Naive thymus-derived CD4-positive, alpha-beta T cell (primary cell): ENCODE measurements at places on chromosomes 1 and 21. TPM values are rescaled to one million over a fixed set of nuclear protein-coding genes. Genes with fewer than 3 reads are reported as not detected.
A peak's percentile ranks its signal among the peaks of the same experiment; 100 is the strongest.

Gene KCNJ10
- total RNA-seq: not detected

Gene RXFP4
- total RNA-seq: not detected

Gene CMPK1
- total RNA-seq: 134 TPM

Gene S100A7A
- not detected for total RNA-seq

Gene INSRR
- 0.43 and 0.63 TPM in 2 replicates for total RNA-seq

Gene ANGPTL3
- not detected in 2 replicates for total RNA-seq

DNA sequence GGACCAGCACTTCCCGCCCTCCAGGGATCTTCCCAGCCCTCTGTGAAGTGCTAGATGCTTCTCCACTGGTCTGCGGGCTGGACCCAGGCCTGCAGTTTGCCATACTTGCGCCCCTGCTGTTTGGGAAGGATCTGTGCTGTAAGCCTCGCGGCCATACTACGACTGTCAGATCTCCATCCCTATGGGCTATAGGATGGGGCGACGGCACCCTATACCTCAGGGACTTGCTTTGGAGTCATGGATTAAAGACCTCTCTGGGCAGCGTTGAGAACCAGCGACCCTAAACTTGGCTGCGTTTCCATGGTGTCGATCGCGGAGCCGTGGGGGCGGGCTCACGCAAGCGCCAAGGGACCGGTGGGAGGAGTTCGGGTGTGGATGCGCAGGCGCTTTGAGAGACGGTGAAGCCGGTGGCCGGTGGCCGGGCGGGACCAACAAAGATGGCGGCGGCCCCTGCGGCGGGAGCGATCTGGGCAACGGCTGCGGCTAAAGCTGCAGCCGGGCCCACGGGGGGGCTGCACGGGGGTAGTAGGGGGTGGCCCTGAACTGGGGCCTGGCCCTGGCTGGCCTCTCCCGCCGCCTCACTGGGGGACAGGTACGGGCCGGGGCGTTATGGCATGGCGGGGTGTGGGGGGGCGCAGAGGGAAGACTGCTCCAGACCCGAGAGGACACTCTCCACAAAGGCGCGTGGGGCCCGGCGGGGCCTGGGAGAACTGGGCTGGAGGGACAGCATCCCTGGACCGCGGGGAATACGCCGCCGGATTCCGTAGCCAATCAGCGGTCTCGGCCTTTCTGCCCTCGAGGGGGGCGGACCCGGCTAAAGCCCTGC is at the start of gene USP21:
USP21 (plus strand) TSS at position 414 of the 826 bp plus-strand sequence. CDS start 1,141 bp downstream, outside the sequence.
- peak within 1 kb of the TSS; percentile 84 for H3K27ac ChIP-seq
- H3K27me3 ChIP-seq: no peaks in the 10 kb centered on the region
- peak within 1 kb of the TSS; percentile 68 for H3K4me3 ChIP-seq
- H3K36me3 ChIP-seq: peaks cover 58% of the 10 kb centered on the region
- peaks cover 34% of the 10 kb centered on the region for H3K4me1 ChIP-seq

DNA sequence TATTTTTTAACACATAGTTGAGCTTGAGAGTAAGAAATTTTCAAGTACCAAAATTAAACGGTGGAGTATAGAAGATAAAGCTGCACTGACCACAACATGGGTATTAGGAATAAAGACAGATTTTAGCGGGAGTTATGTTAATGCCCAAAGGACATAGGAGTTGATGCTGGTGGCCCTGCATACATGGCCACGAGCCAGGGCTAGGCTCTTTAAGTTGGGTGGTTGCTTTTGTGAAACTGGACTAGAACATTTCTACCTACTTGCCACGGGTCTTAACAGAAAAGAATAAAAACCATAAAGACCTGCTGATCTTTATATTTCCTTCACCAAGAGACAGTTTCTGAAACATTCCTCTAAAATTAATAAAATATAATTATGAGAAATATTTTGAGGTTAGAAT is 14.9 kb downstream of the EDEM3 start:
- H3K27ac ChIP-seq: no peak overlapping the region
- DNase-seq: no peak
- H3K4me1 ChIP-seq: peaks cover 19% of the 10 kb centered on the region
- H3K36me3 ChIP-seq: no peaks in the 10 kb centered on the region
- no peaks in the 10 kb centered on the region for H3K27me3 ChIP-seq

GRCh38 chr1:178560871-178561376 is 48.0 kb downstream of the TEX35 start:
- DNase-seq: no peak
- H3K27me3 ChIP-seq: no peaks in the 10 kb centered on the region
- no peaks in the 10 kb centered on the region for H3K4me1 ChIP-seq
- no peak overlapping the region for H3K27ac ChIP-seq
- no peaks in the 10 kb centered on the region for H3K36me3 ChIP-seq
- no peak overlapping the region for H3K4me3 ChIP-seq

DNA sequence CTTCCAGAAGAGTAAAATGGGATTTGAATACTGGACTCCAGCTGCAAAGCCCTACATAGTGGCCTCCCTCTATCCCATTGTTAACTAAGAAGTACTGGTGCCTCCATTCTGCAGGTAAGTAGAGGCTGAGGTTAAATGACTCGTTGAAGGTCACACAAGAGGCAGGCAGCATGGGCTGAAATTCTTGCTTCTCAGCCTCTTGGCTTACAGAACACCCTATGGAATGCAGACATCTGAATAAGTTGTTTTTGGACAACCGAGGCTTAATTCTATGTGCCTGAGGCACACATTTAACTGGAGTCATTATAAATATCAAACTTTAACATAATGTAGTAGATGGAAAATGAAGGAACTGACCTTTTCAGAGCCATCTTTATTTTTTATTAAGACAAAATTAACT is 5.7 kb downstream of the DNAJC11 start:
- H3K27me3 ChIP-seq: no peaks in the 10 kb centered on the region
- no peak overlapping the region for H3K4me3 ChIP-seq
- no peaks in the 10 kb centered on the region for H3K36me3 ChIP-seq

DNA sequence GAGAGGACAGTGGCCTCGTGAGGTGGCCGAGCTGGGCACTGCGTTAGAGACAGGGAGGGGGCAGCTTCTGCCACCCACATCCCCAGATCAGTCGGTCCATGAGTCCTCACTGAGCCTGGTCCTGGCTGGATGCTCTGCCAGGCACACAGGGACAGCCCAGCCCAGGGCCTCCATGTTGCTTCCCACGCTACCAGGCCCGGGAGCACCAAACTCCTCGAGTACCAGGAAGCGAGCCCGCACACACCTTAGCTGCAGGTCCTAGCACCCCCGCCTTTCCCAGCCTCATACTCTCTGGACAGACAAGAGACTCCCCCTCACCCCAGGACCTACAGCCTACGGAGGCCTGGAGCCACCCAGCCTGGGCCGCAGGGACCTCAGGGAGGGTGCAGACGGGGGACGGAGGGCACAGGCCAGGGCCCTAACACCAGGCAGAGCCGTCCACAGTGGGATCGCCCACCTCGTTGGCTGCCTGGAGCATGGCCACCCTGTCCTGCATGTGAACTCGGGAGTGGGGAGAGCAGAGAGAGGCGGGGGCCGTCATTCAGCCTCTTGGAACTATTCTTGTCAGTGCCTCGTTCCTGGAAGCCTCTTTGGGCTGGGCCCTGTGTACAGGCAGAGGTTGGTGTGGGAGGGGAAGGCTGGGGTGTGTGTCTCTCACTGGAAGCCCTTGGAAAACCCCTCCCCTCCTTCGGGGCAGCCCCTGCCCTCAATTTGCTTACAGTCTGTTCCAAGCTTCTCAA is 90.9 kb upstream of the RUNX3 start:
- H3K4me1 ChIP-seq: peaks cover 51% of the 10 kb centered on the region
- no peaks in the 10 kb centered on the region for H3K27me3 ChIP-seq
- no peak overlapping the region for H3K4me3 ChIP-seq
- peak overlapping the region; percentile 89 for H3K27ac ChIP-seq
- no peak for DNase-seq

DNA sequence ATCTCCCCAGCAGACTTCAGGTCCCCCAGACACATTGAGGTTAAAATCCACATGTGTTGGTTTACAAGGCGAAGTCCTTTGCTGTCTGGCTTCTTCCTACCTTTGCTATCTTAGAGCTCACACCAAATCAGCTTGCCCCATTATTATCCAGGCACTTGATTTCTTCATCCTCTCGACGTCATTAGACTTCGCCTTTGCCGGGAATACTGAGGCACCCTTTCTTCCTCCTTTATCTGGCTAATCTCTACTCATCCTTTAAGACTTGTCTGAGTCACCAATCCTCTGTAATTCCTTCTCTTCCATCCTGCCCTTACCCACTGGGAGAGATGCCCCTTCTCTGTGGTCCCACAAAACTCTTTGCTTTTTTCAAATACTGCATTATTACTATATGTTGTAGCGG is 9.2 kb upstream of the XCL2 start:
- H3K4me1 ChIP-seq: peaks cover 33% of the 10 kb centered on the region
- no peak overlapping the region for H3K4me3 ChIP-seq
- no peaks in the 10 kb centered on the region for H3K27me3 ChIP-seq
- H3K36me3 ChIP-seq: no peaks in the 10 kb centered on the region
- no peak overlapping the region for H3K27ac ChIP-seq

- H3K27me3 ChIP-seq: no peaks in the 10 kb centered on the region
- DNase-seq: no peak
- no peak overlapping the region for H3K4me3 ChIP-seq
- H3K4me1 ChIP-seq: no peaks in the 10 kb centered on the region
Measured at GRCh38 chr1:911875-912739, 11.6 kb upstream of the SAMD11 start.
